ENCODE measurements at places on chromosomes 3 and 15. TPM values are rescaled to one million over a fixed set of nuclear protein-coding genes. Genes with fewer than 3 reads are reported as not detected.

DNA sequence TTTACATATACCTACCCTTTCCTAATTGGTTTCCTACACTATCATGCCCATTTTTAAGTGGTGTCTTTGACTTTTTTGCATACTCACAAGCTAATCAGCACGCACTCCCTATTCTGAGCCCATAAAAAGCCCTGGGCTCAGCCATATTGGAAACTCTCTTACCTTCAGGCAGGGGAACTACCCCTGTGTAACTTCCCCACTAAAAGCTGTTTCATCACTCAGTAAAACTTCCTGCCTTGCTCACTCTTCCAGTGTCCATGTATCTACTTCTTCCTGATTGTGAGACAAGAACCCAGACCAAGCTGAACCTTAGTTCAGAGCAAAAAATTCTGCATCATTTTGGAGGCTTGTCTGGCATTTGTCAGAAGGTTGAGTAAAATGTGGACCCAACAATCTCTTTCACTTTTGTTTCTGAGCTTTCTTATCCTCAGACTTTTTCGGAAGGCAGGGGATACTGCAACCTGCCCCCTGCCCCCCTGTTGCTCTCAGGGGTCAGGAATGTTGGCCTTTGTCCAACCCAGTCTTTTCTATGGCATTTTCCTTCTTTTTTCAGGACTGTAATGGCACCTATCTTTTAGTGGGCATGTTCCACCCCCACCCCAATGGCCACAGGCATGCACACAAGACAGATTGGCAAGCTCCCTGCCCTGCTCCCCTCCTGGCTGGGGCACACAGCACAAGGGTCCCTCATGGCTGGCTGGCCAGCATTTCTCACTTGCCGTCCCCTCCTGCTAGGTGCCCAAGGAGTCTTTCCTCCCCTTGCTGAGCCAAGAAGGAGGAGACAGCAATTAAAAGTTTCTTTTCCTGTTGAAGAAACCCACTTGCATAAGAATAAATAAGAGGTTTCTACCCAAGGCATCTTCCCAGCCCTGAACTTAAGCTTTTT is 26.3 kb upstream of the TMEM45A start:
- no peaks in the 10 kb centered on the region for H3K27me3 ChIP-seq
- H3K4me1 ChIP-seq: no peaks in the 10 kb centered on the region
- H3K36me3 ChIP-seq: no peaks in the 10 kb centered on the region
- H3K4me3 ChIP-seq: no peak overlapping the region
- no peak overlapping the region for H3K27ac ChIP-seq

DNA sequence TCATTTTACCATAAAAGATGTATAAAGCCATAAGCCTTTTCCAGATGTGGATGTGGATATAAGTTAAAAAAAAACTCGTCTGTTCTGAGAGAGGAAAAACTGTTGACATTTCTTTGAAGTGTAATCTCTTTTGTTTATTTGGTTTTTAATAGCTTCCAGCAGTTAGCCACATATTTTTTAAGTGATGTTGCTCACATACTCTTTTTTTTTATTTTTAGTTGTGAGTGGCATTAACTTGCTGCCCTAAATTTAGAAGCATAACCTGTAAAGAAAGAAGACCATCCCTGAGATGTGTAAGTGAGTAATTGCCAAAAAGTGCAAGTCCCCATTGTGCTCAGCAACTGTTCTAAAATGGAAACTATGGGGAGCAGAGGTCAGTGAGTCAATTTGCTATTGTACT is 415.9 kb upstream of the MDFIC2 start:
- H3K27me3 ChIP-seq: no peaks in the 10 kb centered on the region
- H3K4me3 ChIP-seq: no peak overlapping the region
- DNase-seq: peak; percentile 13
- H3K4me1 ChIP-seq: no peaks in the 10 kb centered on the region
- no peaks in the 10 kb centered on the region for H3K36me3 ChIP-seq

- no peaks in the 10 kb centered on the region for H3K36me3 ChIP-seq
- no peaks in the 10 kb centered on the region for H3K27me3 ChIP-seq
- peak overlapping the region; percentile 60 for H3K27ac ChIP-seq
- H3K4me1 ChIP-seq: peaks cover 23% of the 10 kb centered on the region
- DNase-seq: no peak
These were observed 2.0 kb upstream of the TBL1XR1 start for GRCh38 chr3:177199206-177199760.

DNA sequence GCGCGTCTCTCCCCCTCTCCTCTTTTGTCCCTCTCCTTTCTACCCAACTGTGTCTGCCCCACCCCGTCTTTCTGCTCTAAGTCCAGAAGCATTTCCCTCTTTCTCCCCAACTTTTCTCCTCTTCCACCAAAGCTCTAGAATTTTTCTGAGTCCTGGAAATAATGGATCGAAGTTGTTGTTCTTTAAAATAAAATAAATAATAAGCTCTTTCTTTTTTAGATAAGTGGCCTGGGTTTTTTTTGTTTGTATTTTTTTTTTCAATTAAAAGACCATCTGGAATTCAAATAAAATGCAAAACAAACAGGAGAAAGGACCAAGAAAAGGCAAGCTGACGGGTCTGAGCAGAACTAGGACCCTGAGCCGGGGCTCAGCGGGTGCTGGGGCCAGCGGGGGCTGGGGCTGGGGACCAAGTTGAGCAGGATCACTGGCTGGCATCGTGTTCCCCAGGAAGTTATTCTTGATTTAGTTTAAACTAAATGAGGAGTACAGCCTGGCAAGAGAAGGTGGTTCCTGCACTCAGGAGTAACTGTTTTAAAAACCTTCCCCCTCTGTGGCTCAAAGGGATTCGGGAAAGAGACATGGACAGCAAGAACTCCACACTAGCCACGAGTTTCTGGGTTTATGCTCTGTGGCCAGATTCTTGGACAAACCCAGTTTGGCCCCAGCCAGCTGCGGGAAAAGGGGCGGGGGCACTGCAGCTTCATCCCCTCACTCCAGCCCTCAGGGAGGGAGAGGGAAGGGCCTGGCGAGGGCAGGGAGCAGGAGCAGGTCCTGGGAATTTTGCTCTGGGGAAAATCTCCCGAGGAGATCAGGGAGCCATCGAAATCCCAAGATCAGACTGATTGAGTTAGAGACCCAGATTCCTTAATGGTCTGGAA is 8.4 kb downstream of the GATA2 start:
- peaks cover 15% of the 10 kb centered on the region for H3K4me1 ChIP-seq
- peak overlapping the region; percentile 86 for H3K4me3 ChIP-seq
- no peak for DNase-seq
- peaks cover 77% of the 10 kb centered on the region for H3K27me3 ChIP-seq
- no peaks in the 10 kb centered on the region for H3K36me3 ChIP-seq

GRCh38 chr3:149657926-149658743 is at the start of gene WWTR1:
Gene WWTR1 (minus strand): TSS chr3:149658025. CDS start chr3:149657306, 719 bp downstream.
- peak; percentile 98 for DNase-seq
- peaks cover 7% of the 10 kb centered on the region for H3K4me1 ChIP-seq
- H3K27ac ChIP-seq: peak within 1 kb of the TSS; percentile 98
- H3K4me3 ChIP-seq: peak within 1 kb of the TSS; percentile 89
- no peaks in the 10 kb centered on the region for H3K27me3 ChIP-seq

GRCh38 chr3:160448845-160449635 is 546 bp downstream of the TRIM59 start:
- peaks cover 14% of the 10 kb centered on the region for H3K4me1 ChIP-seq
- no peaks in the 10 kb centered on the region for H3K36me3 ChIP-seq
- peak overlapping the region; percentile 39 for H3K4me3 ChIP-seq
- H3K27ac ChIP-seq: peak overlapping the region; percentile 81

GRCh38 chr3:105316331-105316730 is 50.4 kb upstream of the ALCAM start:
- DNase-seq: no peak
- H3K4me3 ChIP-seq: no peak overlapping the region
- H3K27ac ChIP-seq: no peak overlapping the region
- H3K36me3 ChIP-seq: no peaks in the 10 kb centered on the region
- H3K27me3 ChIP-seq: no peaks in the 10 kb centered on the region
- no peaks in the 10 kb centered on the region for H3K4me1 ChIP-seq

DNA sequence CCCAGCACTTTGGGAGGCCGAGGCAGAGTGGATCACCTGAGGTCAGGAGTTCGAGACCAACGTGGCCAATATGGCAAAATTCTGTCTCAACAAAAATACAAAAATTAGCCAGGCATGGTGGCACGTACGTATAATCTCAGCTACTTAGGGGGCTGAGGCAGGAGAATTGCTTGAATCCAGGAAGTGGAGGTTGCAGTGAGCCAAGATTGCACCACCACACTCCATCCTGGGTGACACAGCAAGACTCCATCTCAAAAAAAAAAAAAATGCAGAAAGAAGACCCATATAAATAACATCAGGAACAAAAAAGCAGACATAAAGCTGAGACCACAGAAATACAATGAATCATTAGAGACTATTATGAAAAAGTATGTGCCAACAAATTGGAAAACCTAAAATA is 235.2 kb upstream of the VEPH1 start:
- H3K4me1 ChIP-seq: no peaks in the 10 kb centered on the region
- H3K36me3 ChIP-seq: no peaks in the 10 kb centered on the region
- H3K27ac ChIP-seq: no peak overlapping the region
- DNase-seq: no peak
- no peak overlapping the region for H3K4me3 ChIP-seq

DNA sequence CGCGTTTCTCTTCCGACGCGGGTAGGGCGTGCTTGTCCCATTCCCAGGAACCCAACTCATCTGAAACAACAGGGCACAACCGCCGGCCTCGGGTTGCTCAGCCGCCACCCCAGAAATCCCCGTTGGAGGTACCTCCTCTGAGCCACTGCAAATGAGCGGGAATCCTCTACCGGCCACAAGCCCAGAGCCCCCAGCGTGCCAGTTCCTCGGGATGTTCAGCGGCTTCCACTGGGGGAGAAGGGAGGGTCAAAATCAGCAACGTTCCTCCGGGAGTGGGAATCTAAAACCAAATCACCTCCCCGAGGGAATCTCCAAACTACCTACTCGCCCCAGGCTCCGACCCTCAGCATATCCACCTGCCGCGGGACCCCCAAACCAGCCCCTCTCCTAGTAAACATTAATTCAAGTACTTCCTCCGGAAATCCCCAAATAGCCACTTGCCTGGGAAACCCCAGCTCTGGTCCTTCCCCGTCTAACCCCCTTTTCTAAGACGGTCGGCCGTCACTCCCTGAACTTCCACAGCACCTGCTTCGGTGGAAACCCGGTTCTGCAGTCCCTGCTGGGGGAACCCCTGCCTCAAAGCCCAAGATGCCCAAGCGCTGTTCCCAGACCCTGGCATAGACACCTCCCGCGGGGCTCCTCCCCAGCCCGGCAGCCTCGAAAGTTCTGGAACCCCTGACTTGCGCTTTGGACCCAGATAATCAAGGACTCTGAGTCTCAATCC is 887 bp downstream of the OXTR start:
- H3K4me1 ChIP-seq: peaks cover 3% of the 10 kb centered on the region
- no peak for DNase-seq
- H3K27ac ChIP-seq: no peak overlapping the region
- H3K27me3 ChIP-seq: peaks cover 15% of the 10 kb centered on the region

DNA sequence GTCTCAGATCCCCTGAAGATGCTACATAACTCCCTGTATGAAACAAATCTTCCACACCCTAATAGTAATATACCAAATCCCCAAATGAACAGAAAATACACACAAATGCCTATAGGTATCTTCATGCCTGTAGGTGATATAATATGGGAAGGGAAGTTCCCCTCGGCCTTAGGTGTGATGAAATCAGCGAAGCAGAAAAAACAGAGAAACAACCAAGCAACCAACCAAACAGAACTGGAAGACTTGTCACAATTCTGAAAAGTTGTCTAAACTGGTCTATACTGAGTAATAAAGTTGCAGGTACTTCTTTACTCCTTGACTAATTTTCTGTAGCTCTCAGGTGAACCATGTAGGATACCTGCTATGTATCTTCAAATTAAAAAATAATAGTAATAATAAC is 82.2 kb upstream of the SATB1 start:
- no peak overlapping the region for H3K27ac ChIP-seq
- no peaks in the 10 kb centered on the region for H3K4me1 ChIP-seq

DNA sequence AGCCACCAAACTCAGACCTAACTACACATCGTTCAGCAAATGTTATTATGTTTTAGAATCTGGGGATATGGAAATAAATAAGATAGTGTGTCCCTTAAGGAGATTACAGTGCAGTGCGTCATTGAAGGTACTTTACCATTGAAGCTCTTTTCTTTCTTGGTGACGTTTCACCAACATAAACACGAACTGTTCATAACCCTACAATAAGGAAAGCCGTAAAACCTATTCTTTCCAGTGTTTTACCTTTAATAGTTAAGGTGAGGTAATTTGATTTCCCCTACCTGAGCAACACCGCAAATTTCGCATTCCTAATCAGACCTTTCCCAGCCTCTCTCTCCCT is 826 bp downstream of the CCDC66 start:
- DNase-seq: no peak
- no peaks in the 10 kb centered on the region for H3K27me3 ChIP-seq
- peaks cover 3% of the 10 kb centered on the region for H3K36me3 ChIP-seq
- H3K4me1 ChIP-seq: peaks cover 4% of the 10 kb centered on the region

GRCh38 chr15:60745469-60746061 is 266.6 kb upstream of the ICE2 start:
- DNase-seq: peak; percentile 68
- peak overlapping the region; percentile 28 for H3K27ac ChIP-seq
- no peaks in the 10 kb centered on the region for H3K4me1 ChIP-seq
- no peaks in the 10 kb centered on the region for H3K27me3 ChIP-seq
- no peaks in the 10 kb centered on the region for H3K36me3 ChIP-seq
- no peak overlapping the region for H3K4me3 ChIP-seq

DNA sequence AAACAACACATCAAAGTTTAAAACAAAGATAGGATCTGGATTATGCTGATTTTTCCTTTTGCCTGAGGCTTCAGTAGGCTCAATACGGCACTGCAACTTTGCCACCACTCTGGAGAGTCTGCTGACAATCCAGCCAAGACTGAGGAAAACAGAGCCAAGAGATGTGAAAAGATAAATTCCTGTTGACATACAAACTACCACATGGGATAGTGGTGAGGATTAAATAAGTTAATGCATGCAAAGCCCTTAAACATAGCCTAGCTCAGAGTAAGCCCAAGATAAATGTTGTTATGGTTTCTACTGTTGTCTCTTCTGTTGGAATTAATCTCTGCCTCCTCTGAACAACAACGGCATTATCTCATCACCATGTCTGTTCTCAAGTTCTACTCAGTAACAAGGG is 245.9 kb upstream of the LMCD1 start:
- H3K4me3 ChIP-seq: no peak overlapping the region
- no peak overlapping the region for H3K27ac ChIP-seq
- peak; percentile 20 for DNase-seq
- no peaks in the 10 kb centered on the region for H3K4me1 ChIP-seq
- no peaks in the 10 kb centered on the region for H3K36me3 ChIP-seq

ESYT3 gene
- 71.0 TPM for total RNA-seq

GP5 gene
- 1.1 TPM for total RNA-seq

SCN11A gene
- 0.12 TPM for total RNA-seq

EPHB3 gene
- total RNA-seq: 20.5 TPM

Data from lung (tissue), 17 donors.